ENCODE measurements at places on chromosomes 3 and 15.

DNA sequence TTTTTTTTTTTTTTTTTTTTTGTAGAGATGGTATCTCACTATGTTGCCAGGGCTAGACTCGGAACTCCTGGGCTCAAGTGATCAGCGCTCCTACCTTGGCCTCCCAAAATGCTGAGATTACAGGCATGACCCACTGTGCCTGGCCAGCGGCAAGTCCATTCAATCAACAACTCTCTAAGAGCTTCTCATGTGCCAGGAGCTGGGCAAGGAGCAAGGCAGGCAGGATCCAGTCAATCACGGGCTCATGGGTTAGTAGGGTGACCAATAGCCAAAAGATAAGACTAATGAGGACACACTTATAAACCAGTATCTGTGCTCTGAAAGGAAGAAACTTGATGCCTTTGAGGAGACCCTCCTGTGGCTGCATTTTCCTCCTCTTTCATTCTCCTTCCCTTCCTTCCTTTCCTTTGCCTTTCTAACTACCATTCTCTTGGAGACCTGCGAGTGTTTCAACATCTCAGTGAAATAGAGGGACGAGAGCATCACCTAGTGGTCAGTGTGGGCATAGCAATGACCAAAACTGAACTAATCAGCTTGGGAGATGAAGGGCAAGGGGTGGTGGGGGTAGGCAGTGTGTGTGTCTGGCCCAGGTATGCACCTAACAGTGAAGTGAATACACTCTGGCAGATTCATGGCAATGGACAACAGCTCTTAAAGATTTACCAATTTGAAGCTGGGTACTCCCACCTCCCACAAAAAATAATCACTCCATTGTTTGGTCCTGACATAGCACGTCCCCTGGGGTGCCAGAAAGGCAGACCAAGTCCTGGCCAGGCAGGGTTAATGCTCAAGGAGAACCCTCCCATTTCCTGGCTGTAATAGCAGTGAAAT lies 6.3 kb downstream of the RPP25 start:
- DNase-seq, result no peak

- DNase-seq, result no peak
Measured at GRCh38 chr3:188583341-188584161, 429.6 kb downstream of the LPP start.

DNA sequence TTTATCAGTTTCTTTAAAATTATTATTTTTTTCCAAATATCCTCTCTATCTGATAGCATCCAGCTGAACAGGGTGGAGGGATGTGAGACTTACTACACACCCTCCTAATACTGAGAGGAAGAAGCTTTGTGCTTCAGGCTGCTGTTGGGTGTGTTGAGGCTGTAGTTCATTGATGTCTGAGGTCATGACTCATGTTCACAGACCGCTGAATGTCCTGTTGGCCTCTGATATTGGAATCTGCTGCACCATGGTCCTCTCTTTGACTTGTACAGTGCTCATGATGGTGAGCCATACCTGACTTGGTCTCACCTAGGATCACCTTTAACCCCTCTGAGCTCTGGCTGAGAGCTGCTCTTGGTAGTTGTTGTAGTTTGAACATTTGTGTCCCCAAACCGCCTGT lies 302.9 kb downstream of the SATB1 start:
- DNase-seq, result no peak

DNA sequence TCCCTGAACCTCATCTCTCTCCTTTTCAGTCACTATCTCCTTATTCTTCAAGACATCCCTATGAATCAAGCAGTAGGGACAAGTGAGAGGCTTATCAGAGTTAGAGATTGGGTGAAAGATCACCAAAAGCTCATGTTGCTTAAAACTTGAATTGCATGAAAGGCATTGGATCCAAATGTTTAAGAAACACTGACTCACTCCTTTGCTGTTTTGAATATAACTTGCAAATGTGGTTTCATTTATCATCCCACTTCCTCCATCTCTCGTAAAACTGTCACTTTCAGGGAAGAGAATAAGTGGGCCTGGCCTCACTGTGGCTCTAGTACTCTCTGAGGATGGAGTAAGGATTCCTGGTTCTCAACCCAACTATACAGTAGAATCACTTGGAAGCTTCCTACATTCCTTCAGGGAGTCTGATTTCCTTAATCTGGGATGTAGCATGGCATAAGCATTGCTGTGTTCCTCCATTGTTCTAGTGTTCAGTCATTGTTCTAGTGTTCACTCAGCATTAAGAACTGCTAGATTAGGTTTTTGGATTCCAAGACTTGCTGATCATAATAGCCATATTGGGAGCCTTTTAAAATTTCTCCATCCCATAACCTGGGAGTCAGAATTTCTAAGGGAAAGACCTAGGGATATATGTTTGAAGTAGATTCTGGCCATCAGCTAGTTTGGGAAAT lies 171.8 kb downstream of the TMEM108 start:
- no peak for DNase-seq

DNA sequence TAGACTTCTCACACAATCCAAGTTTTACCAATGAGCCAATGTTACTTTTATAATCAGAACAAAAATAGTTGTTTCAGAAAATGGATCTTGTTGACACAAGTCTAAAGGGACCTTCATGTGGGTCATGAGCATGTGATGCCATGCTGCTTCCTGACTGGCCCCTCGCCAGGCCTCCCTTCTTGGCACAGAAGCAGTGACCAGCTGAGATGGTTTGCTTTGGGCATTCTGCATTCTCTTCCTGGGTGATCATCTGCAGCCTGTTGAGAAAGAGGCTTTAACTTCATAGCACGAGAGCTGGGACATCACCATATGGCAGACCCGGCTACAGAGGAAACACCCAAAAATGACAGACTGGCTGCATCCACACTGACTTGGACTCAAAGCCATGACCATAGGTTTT lies 45.7 kb downstream of the TGM4 start:
- no peak for DNase-seq

- no peak for DNase-seq
Measured at GRCh38 chr3:152155246-152156020, 113.3 kb upstream of the MBNL1 start.

DNA sequence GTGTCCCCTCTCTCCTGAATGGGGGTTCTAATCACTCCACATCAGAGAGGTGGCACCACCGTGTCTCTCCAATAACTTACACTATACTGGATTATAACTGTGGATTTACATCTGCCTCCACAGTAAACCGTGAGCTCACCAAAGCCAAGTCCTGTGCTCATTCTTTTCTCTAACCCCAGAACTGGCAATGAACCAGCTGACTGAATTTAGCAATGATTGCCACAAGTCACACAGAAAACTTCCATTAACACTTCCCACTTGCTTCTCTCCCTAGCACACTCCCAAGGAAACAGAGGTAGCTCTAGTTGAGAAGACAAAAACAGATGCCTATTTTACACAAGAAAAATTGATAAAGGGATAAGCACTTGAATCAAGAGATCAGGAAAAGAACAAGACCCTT lies 361.3 kb downstream of the ULK4 start:
- no peak for DNase-seq

DNA sequence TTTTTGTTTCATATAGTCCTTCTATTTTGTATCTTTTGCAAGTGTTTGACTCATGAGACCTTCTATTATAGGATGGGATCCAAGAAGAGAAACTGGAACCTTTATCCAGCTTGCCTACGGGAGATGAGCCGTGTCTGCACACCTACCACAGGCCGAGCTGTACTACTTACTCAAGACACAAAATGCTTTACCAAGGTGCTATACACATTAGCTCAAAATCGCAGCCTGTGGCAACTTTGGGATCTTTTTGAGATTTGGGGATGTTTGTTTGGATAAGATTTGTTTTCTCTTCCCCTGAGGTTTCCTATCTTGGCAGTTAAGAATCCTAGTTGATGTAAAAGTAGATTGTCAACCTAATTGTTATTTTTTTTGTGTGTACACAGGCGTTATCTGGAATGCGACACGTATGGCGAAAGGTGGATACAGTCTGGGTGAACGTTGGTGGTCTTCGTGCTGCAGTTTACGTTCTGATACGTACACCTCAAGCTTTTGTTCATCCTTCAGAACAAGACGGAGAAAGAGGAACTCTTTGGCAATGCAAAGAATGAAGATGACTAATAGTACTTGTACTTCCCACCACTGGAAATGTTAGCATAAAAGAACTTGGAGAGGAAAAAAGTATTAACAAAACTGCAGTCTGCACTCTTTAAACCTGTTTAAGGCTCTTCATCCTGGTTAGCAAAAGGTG lies 13.1 kb upstream of the SETD5 start:
- DNase-seq, result no peak

GRCh38 chr3:65639444-65639843 lies 399.3 kb downstream of the MAGI1 start:
- DNase-seq, result no peak

DNA sequence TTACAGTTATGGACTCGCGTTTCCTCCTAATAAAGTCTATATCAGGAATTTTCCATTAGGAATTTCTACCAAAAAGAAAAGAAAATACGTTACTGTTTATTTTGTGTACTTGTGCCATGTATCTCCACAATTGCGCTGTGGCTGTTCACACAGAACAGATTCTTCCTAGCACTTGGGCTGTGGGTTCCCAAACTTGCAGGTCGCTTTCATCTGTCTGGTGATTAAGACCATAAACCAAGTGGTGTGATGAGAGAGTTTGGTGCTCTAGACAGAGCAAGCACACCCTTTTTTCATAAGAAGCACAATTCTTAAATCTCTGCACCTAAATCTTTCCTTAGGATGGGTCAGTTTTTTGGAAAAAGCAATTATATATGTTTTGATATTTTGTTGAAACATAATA lies 203.3 kb downstream of the TP63 start:
- no peak for DNase-seq

DNA sequence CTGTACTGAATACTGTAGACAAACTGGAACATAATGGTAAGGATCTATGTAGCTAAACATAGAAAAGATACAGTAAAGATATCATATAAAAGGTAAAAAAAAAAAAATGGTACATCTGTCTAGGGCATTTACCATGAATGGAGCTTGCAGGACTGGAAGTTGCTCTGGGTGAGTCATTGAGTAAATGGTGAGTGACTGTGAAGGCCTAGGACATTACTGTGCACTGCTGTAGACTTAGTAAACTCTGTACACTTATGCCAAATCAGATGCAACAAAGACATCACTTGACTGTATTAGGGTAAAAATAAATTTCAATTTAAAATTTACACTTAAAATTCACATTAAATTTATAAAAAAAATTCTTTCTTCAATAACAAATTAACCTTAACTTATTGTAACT lies 281.3 kb upstream of the LMCD1 start:
- DNase-seq, result no peak

- DNase-seq, result no peak
Measured at GRCh38 chr15:97425596-97425995, 534.9 kb upstream of the ARRDC4 start.

- DNase-seq, result no peak
Measured at GRCh38 chr15:34693053-34693744, 61.6 kb downstream of the GJD2 start.

DNA sequence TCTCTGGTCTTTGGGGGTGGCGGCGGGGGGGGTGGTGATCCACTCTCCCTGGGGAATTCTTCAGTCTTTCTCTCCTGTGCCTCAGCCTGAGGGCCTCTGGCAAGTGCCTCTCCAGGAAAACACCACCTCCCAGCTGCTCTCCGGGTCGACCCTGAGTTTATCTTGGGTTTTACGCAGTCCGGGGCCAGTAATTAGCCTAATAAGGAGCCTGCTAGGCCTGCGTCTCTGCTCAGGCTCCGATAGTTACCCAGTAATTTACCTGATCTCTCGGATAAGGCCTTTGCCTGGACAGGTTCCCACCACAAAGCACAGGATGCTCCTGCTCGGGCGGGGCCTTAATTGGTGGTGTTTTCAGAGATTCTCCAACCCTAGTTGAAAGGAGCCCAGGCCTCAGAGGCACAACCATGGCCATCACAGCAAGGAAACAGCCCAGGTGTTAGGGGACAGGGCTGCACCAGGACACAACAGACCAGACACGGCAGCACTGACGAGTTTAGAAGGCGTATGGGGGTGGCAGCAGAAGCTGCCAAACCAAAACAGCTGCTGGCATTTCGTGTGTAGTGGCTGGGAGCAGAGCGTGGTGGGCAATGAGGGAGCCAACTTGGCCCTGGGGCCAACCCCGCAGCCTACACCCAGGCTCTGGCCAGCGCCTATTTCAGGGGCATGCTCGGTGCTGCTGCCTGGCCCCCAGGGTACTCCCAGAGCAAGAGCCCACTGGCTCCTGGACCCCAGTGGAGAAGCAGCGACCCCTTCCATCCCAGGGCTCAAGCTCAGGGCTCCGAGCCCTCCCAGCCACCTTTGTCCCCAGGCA lies 71.4 kb downstream of the KLF13 start:
- DNase-seq, result no peak

DNA sequence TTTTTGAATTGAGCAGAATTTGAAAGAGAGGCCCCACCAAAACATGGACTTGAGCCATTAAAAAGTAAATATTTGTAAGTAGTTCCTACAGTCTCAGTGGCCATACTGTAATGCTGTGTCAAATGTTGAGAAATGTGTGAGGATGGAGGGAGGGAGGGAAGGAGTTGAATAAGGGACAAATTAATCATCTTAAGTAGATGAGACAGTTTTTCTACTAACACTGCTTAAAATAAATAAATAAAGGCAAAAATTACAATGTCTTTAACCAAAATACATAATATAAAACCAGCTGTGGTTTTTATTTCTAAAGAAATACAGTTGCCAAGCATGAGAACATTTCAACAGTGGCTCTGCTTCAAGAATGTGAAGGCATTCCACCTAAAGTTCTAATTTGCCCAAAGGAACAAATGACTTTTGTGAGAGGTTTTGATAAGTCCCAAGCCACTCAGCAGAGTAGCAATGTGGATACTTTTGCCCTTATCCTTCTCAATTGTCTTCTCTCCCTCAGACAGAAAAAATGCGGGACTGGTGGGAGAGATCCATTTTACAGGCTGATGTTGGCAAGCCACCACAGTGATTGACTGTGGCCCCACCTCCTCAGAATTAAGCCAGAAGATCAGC lies 427.0 kb upstream of the RARB start:
- DNase-seq, result no peak

GRCh38 chr15:34759347-34759746 lies 4.5 kb upstream of the GJD2 start:
- no peak for DNase-seq

GRCh38 chr3:40230382-40230781 lies 79.1 kb upstream of the EIF1B start:
- DNase-seq, result no peak

DNA sequence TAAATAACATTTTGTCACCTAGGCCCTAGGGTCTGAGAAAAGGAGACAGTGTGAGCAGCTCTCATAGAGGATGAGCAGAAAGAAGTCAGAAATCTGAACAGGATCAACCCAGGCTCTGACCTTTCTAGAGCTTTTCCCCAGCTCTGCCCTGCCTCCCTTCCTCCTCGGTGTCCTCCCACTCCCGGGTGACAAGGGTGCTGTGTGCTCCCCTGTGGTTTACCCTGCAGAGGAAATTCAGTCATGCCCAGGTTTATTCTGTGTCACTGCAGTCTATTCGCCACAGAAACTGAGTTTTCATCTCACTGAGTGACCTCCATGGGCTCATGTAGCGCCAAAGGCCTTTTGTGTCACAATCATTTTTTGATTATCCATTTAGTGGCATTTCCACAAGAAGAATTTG lies 76.6 kb downstream of the IL12A start:
- no peak for DNase-seq
